ENCODE measurements at places on chromosomes 1 and 21.
A peak's percentile ranks its signal among the peaks of the same experiment; 100 is the strongest.

DNA sequence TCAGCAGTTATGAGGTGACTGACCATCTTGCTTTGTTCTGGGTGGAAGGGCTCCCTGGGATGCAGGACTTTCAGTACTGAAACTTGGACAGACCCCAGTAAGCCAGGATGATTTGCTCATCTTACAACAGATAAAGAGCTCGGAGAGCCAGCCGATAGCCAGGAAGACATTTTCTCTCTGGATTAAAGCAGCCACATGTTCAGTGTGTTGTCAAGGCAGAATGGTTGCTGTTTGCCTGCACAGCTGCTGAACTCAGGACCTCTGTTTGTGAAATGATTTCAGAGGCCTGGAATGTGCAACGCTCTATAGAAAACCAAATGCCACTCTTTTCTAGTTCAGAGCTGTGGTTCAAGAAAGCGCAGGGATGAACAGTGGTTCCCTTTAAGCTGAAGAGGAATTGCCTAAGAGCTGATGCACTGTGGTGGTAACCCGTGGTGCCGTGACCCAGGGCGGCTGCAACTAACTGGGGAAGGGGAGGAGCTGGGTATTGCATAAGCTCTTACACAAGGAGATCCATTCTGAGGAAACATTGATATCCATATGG, 40.7 kb downstream of the CASQ2 start:
- DNase-seq = peak; percentile 95

DNA sequence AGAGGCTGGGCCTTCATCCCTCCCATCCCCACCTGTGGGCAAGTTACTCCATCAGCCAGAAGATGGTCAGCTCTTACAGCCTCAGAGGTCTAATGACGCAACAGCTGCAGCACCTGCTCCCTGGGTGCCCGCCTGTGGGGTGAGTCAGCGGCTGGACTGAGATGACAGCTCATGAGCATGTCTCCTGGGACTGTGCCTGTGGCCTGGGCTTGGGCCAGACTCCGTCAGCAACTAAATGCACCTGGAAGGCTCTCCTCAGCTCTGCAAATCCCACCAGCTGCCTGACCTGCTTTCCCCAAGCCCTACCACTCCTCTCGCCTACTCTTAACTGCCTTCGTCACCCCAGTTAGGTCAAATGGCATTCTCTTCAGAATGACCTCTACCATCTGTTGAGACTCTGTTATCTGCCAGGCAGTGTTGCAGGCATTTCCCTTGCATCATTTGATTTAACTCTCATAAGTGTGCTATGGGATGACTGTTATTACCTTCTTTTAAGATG, 47.7 kb downstream of the ETS2 start:
- peak; percentile 95 for DNase-seq

DNA sequence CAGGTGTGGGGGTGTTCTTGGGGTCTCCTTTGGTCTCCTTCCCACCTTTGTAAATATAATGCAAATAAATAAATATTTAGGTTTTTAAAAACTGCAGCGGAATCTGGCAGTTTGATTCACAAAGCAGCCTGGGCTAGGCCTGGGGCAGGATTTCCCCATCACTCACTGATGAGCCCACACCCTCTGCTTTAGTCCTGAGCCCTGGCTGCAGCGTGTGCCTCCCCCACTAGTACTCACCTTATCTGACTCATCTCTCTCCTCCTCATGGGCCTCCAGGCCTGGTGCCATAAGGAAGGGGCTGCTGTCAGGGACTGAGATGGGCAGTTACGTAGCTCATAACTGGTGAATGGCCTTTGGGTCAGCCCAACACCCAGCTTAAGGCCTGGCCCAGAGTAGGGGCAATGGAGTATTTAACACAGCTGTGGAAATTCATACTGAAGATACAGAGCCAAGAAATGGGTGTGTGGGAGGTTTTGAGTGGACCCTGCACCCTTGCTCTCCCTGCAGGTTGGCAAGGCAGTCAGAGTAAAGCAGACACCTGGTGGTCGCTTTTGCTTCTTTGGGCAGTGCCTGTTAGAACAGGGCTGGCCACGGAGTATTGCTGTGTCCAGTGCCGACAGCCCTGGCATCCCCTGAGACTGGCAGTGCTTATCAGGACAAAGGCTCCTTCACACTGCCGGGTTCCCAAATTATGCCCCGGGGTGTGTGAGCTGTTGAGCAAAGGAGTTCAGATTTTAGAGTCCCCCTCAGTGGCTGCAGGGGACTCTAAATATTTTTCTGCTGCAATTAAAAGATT, 39.7 kb downstream of the AZIN2 start:
- peak; percentile 22 for DNase-seq

DNA sequence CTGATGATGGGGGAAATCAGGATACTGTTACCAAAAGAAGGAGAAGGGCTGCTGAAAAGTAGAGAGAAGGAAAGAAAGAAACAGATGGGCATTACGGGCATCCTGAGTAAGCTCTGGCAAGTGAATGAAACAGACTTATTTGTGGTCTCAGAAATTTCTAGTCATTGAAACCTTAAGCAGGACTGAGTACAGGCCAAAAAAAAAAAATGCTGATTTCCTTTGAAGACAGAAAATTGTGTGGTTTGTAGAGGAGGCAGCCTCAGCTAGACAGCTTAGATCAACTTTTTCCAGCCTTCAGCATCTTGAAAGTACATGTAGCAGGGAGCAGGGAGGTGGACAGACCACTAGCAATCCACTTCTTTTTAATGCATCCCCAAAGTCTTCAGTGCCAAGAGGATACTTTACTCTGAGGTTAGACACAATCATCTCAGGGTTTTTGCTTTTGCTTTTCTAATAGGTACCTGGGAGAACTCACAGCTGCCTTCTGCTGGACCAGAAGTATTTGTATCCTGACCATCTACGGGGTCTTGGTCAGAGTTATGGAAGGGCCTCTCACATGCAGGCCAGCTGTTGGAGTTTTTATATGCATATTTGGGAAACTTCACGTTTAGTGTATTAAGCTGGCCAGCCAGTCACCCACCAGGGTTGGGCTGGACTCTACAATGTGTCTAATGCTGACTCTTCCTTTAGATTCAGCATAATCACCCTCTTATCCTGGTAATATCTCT, 10.6 kb upstream of the CAPZB start:
- DNase-seq = peak; percentile 29

- no peak for DNase-seq
These were observed 653.5 kb downstream of the PTPRU start for GRCh38 chr1:29889776-29890175.

GRCh38 chr1:5928714-5929400, 63.4 kb downstream of the NPHP4 start:
- no peak for DNase-seq
